Activated T-cell treated with anti-CD3 and anti-CD28 coated beads for 48 hours (primary cell): ENCODE measurements at places on chromosomes 6 and 20.
A peak's percentile ranks its signal among the peaks of the same experiment; 100 is the strongest.

GRCh38 chr20:481167-481566 is 18.8 kb upstream of the TBC1D20 start:
- DNase-seq = no peak

- DNase-seq = no peak
Measured at GRCh38 chr20:60056407-60057122, 98.3 kb downstream of the CDH26 start.

DNA sequence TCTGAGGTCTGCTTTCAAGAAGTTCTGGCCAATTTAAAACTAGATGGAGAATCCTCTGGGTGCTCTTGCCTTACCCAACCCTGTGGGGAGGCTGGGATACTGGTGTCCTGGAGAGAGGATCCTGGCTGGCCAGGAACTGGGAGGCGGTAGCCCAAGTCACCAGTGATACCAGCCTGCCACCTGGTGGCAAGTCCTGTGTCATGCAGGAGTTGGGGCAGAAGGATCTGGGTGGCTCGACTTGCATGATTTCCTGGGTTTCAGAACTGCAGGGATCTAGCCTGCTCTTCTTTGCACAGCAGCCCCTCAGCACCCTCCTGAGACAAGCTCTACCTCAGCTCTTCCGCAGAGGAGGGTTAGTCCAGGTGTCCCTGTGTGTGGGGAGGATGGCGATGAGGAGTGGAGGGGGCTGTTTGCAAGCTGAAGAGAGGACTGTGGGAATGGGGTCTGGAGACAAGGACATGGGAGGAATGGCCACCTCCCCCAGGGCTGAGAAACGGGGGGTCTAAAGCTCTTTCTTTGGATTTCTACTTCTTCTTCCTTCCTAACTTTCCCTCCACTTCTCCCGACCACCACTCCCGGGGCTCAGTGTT is 4.2 kb downstream of the KCNK17 start:
- DNase-seq = peak; percentile 52

- DNase-seq = no peak
Measured at GRCh38 chr20:45308117-45308778, at the start of gene MATN4. TSS of gene MATN4 (minus strand) at chr20:45308299. CDS start at chr20:45305582, 2,717 bp downstream.

DNA sequence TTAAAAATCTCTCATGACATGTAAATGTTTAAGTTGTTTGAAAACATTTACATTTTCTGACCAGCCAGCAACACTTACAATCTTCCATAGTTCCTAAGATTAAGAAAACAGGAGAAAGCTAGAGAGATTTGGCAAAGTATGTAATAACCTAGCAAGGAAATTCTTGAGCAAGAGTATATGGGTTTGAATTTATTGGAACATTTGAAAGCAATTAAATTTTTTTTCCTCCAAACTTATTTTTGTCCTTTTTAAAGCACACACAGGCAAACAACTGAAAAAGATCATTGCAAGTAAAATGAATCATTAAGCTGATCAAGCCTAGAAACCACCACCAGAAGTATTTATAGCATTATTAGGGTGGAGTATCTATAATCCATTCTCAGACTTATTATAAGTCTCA is 20.1 kb upstream of the ZNF217 start:
- no peak for DNase-seq

DNA sequence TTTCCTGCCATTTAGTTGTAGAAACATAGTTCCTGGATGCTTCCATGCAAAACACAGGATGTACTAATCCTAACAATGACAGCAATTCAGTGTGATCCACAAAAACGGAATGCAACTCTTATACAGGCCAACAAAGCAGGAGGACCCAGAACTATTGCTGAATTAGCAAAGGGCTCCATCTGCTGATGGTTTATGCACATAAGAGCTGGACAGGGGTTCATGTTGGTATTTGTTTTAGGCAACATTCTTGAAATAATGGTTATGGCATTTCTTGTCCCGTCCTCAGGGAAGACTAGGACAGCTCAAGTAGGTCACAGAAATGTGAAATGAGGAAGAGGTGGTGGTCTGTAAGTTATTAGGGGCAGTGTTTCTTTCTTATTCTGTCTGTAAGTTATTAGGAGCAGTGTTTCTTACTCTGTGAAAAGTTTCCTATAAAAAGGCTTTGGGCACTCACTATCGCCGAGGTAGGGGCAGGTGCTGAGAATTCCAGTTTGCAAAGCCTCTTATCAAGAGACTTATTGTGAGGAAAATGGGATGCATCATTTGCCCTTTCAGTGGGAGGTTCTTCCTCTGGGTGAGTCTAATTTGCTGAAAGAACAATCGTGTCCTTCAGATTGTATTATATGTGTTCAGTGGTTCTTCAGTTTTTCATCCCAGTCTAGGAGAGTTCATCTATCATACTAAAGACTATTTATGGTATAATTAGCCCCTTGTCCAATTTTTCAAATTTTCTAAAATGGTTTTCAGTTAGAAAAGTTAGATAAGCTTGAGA is 171.1 kb downstream of the MCHR2 start:
- no peak for DNase-seq

DNA sequence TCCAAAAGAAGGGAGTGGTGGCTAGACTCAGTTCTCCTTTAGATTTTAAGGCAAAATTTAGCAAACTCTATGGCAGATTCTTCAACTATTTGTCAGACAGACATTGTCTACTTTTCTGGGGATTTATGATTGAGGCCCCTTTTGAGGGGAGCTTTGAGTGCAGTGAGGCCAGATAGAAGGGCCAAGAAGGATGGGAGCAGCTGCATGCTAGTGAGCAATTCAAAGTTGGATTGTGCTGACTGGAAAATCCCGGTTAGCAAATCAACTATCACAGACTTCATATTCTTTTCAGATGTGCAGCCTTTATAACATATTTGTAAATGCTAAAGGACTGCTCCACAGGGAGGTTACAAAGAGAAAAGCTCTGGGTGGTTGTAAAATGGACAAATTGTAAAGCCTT is 35.0 kb upstream of the ESR1 start:
- no peak for DNase-seq

GRCh38 chr6:7050872-7051779 is 56.6 kb upstream of the RREB1 start:
- DNase-seq = peak; percentile 12

DNA sequence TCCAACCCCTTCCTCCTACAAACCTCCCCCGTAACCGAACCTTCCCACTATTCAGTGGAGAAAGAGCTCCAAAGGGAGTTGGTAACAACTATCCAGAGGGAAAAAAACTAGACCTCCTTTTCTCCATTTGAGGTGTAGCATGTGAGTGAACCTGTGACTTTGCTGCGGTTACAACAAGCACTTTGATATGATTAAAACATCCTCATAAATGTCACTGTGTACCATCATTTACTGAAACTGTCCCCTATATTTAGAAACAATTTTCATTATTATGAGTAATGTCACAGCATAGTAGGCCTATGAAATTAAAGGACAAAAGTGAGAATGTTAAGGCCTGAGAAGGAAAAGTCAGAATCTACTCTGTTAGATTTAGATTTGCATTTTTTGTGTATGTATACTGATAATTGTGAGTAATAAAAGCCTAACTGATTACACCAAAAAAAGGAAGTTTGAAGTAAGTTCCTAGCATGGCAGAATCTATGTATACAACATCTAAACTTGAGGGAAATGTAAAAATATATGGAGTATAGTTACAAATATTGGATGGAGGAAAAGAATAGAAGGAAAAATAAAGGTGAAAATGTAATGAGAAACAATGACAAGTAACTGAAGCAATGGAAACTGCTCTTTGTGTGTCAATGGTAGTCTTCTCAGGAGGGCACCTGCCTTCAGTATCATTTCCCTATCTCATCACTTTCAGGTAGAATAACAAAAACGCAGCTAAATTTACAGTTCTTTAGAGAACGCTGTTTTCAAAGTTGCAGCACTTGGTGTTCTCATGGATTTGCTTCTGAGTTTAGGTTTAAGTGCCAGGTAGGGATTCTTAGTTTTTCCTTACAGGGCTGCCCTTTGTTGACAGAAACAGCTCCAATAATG is 145.9 kb downstream of the IMPG1 start:
- no peak for DNase-seq

DNA sequence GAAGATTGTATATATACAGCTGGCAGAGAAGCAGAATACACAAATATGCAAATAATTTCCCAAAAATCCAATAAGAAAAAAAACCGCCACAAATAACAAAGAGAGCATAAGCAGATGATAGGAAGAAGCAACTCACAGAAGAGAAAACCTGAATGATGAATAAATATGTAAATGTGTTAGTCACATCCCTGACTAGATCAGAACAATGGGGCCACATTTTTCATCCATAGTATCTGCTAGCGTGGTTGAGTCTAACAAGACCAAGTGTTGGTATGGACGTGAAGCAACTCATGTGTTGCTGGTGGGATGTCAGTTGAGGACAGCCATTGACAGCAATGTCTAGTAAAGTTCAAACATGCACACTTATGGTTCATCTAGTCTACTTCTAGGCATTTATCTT is 3.9 kb upstream of the SLC22A3 start:
- no peak for DNase-seq

DNA sequence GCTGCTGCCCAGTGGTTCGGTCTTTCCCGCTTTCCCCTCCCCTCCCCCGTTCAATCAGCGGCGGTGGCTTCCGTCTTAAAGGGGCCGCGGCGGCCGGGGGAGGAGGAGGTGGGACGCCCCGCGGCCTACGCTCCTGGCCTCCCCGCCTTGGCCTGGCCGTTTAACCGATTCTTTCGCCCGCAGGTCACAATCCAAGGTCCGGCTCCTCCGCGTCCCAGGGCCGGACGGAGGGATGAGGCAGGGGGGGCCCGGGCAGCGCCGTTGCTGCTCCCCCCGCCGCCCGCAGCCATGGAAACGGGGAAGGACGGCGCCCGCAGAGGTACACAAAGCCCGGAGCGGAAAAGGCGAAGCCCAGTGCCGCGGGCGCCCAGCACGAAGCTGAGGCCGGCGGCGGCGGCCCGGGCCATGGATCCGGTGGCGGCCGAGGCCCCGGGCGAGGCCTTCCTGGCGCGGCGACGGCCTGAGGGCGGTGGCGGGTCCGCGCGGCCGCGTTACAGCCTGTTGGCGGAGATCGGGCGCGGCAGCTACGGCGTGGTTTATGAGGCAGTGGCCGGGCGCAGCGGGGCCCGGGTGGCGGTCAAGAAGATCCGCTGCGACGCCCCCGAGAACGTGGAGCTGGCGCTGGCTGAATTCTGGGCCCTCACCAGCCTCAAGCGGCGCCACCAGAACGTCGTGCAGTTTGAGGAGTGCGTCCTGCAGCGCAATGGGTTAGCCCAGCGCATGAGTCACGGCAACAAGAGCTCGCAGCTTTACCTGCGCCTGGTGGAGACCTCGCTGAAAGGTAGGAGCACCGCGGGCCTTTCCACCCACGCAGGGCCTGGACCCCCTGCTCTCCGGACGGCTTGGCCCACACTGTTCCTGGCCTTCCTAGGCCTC is 1.2 kb downstream of the STK35 start:
- peak; percentile 76 for DNase-seq

DNA sequence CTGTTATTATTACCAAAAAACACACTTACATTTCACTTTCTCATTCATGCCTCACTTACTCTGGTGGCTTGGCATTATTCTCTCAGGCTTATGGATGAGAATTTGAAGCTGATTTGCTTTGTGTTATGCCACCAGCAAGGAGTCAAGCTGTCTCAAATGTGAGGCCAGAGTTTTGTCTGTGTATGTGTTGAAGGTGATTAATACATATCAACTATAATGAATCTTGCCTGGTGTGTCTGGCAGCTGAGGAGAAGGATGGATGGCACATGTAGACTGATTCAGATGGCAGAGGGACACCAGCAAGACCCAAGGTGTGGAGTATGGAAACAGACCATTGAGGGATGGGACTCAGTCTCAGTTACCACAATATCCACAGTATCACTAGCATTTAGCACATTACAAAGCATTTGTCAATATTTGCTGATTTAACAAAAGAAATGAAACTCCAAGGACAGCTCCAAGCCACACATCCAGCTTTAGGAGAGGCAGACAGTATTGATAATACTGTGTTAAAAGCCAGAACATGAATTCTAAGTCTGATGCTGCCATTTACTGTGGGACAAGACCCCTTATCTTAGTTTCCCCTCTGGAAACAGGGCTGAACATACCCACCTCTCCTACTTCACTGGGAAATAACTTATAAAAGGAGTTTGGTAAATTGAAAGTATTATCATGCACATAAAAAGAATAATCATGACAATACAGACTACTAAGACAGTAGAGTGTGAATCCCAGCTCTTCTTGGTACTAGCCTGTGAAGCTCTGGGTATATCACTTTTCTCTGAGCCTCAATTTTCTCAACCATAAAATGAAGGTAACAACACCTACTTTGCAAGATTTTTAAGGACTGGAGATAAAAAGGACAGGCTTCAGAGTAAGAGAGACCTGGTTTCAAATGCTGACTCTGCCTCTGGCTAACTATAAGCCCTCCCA is 11.2 kb downstream of the BCL2L1 start:
- no peak for DNase-seq

DNA sequence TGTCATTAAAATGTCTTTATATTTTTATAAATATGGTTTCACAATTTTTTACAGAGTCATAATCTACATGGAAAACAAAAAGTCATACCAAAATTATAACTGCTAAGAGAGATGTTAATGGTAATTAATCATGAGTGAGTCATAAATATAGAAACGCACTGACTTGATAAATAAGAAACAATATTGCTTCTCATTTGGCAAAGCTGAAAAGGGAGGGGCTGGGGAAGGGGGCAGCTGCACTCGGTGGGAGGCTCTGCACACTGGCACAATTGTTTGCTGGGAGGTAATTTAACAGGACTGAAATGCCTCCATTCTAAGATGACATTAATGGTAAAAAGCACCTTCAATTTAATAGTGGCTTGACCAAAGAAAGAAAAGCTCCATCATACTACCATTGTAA is 133.3 kb upstream of the AGPAT4 start:
- no peak for DNase-seq

- DNase-seq = peak; percentile 56
Measured at GRCh38 chr20:13261460-13262301, 40.6 kb downstream of the ISM1 start.

GRCh38 chr6:138107752-138108592 is 753 bp upstream of the PERP start:
- DNase-seq = no peak

- DNase-seq = no peak
Measured at GRCh38 chr6:31407699-31408098, 4.3 kb downstream of the MICA start.

- no peak for DNase-seq
Measured at GRCh38 chr6:97958134-97958533, 675.1 kb upstream of the MMS22L start.

GRCh38 chr6:87671555-87672029 is 30.4 kb downstream of the AKIRIN2 start:
- no peak for DNase-seq

DNA sequence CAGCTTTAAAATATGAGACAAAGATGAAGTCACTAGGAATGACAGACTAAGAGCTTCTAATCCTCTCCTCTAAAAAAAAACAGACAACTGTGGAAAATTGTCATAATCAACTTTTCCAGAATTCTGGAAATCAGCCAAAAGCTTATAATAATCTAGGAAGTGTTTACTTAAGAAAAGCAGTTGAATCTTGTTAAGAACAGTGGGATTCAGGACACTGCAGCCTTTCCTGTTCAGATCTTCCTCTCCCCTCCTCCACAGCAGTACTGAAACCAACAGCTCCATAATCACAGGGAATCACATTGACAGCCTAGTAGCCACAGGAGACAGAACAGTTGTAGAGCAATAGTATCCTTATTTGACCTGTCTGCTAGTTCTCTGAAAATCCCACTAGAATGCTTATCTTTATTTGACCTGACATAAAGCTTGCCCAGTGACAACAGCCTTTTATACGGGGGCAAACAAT is 41.6 kb downstream of the IBTK start:
- DNase-seq = no peak

- no peak for DNase-seq
Measured at GRCh38 chr6:85250586-85251220, 199.2 kb upstream of the NT5E start.
